ENCODE measurements at places on chromosomes 7 and 10.

DNA sequence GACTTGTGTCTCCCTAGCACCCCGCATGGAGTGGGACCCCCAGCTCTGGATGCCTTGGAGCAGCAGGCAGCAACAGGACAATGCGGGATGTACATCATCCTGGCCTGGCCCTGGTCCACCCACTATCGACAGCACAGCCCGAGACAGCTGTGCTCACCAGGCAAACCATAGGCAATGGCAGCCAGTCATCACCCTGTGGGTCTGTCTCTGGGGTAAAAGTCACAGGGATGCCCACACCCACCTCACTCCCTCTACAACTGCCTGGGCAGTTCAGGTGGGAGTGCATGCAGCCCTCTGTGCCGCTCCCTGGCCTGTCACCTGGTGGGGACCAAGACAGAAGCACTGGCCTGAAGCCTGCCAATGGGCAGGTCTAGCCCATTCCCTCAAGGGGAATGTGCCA is 147.8 kb downstream of the GRID1 start:
- DNase-seq = no peak

- no peak for DNase-seq
Measured at GRCh38 chr10:11209830-11210181, 192.1 kb downstream of the CELF2 start.

DNA sequence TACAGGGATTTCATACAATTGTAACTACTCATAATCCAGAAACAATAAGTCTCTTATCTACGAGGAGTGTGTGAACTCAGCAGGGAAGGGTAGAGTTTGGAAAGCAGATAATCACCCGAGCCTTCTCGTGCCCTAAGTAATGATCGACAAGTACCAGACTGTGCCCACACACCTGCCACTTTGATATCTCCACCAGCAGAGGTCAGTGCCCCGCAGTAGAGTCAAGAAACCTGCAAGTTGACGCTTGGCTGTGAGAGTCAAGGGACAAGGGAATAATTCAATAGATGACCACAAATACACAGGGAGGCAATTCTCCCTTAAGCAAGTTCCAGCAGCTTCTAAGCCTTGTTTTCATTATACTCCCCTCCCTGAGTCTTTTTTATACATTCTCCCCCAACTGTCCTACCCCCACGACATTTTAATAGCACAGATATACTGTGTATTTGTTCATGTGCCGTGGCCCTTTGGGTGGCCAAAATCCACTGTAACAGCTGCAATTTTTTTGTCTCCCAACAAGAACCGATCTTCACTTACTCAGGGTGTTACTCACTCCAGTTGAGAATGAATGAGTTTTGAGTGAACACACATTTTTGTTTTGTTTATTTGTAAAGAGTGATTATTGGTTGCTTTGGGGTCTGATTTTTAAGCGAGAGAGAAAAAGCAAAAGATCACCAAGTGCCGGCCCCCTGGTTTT is 106.9 kb upstream of the RHEB start:
- DNase-seq = no peak

- DNase-seq = no peak
Measured at GRCh38 chr7:115613836-115614235, 416.7 kb downstream of the TFEC start.

GRCh38 chr7:22611758-22612079 is 111.7 kb upstream of the STEAP1B start:
- DNase-seq = no peak

DNA sequence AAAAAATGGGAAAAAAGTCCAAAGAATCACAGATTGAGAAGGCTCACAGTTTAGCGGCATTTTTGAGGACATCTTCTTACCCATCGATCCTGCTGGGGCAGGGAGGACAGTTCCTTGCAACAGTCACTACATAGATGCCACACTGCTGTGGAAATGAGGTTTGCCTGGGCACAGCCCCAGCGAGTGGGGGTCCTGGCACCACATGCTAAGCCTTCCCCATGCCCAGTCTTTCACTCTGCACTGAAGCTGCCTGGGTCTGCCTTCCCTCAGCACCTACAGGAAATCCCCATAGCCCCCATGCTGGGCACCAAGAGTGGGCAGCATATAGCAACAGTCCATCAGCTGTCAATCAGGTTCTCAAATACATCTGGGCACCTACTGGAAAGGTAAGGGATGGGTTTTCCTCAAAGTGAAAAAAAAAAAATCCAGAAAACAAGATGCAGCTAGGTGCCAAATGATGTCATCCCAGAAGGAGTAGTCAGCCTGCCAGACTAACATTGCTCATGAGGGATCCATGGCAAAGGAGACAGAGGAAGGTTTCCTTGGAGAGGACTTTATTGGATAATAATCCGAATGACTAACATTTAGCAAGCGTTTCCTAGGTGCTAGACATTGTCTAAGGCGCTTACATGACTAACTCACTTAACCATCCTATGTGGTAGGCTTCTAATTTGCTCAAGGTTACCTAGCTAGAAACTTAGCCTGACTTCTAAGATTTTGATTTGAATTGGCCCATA is 125.7 kb upstream of the CXCL12 start:
- no peak for DNase-seq

DNA sequence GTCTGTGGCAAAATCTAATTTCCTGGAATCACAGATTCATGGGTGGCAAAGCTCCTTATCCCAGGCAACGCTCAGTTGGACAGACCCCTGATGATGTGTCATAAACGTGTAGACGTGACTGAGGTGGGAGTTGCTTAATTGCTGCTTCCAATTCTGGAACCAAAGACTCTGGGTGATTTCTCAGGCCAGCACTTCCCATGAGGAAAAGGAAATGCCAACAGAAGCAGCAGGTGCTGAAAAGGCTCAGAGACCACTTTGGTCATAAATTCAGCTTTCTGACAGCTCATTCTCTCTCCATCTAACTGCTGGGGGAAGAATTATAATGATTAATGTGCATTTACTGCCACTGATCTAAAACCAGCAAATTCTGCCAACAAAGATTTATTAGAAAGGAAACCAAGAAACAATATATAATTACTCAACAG is 88.7 kb downstream of the OSBPL3 start:
- DNase-seq = no peak

DNA sequence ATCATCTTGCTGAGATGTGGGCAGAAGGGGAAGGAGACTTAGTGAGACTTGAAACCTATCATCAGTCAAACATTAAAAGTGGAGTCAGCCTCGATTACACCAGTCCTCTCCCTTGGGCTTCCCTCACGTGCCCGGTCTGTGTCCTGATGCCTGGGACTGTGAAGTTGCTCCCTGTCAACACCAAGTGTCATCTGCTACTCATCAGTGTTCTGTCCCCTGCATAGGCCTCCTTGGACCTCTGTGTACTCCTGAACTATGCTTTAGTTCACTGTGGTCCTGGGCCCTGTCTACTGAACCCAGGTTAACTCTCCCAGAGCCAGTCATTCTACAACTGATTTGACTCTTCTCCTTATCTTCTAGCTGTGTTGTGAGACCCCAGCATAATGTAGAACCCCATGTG is 506.3 kb downstream of the TYW1 start:
- no peak for DNase-seq

GRCh38 chr7:69819333-69819705 is 221.0 kb downstream of the AUTS2 start:
- no peak for DNase-seq

DNA sequence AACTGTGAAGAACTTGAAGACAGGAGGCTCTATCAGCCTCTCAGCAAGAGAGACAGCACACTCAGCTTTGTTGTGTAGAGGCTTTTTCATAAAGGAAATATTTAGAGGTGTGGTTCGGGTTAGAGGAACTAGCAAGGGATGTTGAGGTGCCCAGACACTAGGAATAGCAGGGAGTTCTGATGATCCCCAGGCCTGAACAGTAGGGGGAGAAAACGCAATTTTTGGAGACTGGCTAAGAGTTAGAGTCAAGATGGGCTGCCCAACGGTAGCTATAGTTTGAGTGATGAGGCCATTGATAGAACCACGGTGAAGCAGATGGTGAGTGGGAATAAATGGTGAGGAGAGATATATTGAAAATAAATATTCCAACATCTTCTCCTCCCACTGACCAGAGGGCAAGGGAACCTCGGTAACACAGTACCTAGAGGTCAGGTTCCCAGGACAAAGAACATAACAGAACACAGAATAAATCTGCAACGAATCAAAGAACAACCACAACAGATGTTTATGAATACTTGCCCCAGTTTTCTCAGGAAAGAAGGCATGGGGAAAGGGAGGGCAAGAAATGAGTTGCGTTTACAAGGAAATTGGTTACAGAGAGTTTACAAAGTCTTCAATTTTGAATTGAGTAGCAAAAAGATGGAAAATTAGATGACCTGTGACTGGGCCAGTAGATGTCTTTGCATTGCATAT is 24.2 kb upstream of the BPGM start:
- no peak for DNase-seq

- DNase-seq = peak; percentile 51
Measured at GRCh38 chr10:86782701-86783418, 26.4 kb downstream of the BMPR1A start.

GRCh38 chr7:27053153-27053552 is 42.6 kb downstream of the HOXA1 start:
- no peak for DNase-seq

DNA sequence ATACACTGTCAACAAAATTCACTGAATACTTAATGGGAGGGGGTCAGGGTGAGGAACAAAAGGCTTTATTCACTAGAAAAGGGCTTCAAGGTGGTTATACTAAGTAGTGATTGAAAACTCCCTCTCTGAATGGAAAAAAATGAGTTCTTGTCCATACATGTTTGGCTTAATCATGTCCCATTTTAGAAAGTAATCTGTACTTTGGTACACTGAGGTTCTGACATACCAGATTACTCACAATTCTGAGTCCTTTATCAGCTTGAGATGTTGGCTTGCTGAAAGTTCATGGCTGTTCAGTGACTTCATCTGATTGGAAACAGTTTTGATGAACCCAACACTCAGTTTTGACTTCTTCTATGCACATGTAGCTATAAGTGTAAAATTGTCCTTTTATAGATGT is 12.8 kb upstream of the NOBOX start:
- no peak for DNase-seq

DNA sequence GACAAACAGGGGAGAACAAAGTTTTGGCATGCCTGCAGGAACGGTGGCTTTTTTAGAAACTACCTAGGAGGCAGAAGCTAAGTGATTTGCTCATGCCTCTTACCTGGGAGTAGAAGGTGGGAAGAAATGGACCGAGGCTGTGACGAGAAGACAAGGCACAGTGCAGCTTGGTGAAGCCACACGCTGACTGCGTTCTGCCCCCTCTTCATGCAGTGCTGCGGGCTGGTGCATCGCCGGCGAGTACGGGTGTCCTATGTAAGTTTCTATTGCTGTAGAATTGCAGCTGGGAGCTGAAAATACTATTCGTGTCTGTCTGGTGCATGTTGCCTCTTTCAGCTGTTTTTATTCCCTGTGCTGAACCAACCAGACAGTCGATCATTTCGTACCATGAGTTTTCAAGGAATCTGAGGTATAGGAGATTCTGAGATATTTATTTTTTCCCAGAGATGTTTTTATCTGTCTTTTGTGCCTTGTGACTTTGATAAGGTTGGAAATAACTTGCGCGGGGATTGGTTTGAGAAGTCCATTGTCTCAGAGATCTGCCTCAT is 120.9 kb downstream of the CACNB2 start:
- no peak for DNase-seq

GRCh38 chr7:155371884-155372781 is 74.5 kb downstream of the INSIG1 start:
- no peak for DNase-seq

DNA sequence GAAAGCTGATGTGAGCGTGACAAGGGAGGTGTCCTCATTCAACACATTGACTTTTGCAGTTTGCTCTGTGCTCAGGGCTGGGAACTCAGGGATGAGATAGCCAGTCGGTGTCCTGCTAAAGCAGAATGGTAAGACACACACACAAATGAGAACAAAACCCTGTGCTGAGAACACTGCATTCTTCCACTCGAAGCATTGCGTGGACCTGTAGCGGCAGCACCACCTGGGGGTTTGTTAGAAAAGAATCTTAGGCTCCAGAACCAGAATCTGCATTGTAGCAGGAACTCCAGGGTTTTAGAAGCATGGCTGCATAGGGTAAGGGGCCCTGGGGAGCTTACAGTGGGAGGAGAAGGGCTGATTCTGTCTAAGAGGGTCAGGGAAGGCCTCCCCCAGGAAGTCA is 21.5 kb upstream of the OGDHL start:
- DNase-seq = no peak

GRCh38 chr10:97207131-97207530 is 21.4 kb upstream of the SLIT1 start:
- DNase-seq = no peak

GRCh38 chr7:133775201-133775600 is 351.9 kb upstream of the LRGUK start:
- no peak for DNase-seq

DNA sequence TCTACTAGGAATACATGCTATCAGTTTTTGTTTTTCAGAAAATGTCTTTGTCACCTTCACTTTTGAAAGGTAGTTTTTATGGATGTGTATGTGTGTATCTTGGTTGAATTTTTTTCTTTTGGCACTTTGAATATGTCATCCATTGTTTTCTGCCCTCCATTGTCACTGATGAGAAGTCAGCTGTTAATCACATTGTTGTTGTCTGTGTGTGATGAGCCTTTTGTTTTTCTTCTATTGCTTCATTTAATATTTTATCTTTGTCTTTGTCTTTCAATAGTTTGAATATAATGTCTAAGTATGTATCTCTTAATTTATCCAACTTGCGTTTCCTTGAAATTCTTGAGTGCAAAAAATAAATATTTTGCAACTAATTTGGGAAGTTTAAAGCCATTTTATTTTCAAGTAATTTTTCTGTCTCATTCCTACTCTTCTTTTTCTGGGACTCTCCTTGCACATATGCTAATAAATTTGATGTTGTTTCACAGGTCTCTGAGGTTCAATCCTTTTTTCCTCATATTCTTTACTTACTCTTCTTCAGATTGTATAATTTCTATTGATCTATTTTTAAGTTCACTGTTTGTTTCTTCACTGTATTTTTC is 546.9 kb upstream of the GHITM start:
- no peak for DNase-seq

GRCh38 chr10:88388324-88388723 is 194.8 kb downstream of the RNLS start:
- no peak for DNase-seq

DNA sequence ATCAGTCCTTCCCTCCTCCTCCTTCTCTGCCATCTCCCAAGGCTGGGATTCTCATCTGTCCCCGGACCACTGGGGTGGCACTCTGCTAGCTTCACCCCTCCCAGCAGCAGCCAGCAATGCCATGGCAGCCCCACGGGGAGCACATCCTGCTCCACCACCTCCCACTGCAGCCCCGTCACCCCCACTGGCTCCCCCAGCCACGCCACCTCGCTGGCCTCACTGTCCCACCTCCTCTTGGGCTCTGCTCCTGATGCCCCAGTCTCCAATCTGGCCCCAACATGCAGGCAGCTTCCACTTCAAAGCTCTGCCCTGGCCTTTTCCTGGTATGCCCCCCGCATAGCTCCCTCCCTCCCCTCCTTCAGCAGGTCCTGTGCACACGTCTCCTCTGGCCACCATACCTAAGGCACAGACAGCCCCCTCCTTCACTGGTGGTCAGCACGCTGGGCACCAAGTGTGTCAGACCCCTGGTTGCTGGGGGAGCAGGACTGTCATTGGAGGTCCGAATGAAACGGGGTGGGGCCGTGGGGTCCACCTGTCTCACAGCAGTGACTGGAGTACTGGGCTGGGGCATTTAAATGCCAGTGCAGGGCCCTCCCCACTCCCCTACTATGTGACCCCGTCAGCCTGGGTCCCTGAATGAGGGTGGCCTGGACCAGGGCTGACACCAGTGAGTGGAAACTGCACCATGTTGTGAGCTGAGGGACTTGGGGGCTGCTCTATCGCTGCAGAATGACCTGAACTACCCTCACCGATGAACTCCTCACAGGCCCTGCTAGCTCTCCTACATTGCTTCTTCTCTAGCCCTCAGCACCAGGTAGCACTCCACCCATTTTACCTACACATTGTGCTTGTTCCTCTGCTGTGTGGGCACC is 38.7 kb downstream of the RASGEF1A start:
- no peak for DNase-seq

GRCh38 chr10:14971867-14972448 is 12.8 kb downstream of the MEIG1 start:
- DNase-seq = no peak
